ENCODE measurements at places on chromosomes 5 and 9.

GRCh38 chr9:100401042-100401441, 25.9 kb upstream of the MSANTD3 start:
- no peak for DNase-seq

DNA sequence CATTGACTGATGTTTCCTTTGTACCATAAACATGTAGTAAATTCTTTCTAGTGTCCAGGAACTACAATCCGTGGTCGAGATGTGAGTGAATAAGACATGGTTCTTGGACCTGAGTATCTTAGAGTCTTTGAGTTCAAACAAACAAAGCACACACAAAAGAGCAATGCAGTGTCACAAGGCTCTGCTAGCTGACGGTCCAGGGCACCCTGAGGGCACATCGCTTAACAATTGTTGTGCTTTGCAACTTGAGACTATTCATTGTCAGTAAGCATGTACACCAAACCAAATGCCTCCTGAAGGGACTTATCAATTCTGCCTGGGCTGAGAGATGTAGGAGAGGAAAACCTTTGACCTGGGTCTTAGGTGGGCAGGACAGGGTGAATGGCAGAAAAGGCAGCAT, 84.8 kb downstream of the CAMK4 start:
- no peak for DNase-seq

- DNase-seq = no peak
Measured at GRCh38 chr5:146641941-146642340, 126.0 kb upstream of the GPR151 start.

DNA sequence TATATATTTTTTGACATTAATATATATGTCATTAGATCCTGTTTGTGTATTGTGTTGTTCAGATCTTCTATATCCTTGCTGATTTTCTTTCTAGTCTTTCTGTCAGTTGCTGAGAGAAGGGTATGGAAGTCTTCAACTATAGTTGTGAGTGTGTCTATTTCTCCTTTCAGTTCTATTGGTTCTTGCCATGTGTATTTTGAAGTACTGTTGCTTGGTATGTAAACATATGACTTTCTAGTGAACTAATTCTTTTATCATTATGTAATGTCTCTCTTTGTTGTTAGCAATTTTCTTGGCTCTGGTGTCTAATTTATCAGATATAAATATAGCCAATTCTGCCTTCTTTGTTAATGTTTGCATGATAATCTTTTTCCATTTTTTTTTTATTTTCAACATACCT, 84.3 kb upstream of the CAST start:
- no peak for DNase-seq

DNA sequence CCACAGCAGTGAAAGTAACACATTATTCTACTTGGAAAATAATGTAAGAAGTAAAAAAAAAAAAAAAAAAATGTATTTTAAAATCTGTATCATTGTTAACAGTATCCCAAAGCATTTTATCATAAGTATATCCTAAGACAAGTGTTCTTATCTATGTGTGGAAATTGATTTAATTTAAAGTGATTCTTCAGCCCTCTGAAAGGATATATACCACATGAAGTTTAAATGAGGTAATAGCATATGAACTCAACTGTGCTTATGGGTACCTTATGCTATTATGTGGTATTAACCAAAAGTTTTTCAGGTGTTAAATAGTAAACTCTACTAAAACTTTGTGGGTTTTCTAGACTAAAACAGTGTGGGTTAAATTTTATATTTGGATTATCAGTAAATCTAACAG, 2.8 kb upstream of the SECISBP2 start:
- no peak for DNase-seq

DNA sequence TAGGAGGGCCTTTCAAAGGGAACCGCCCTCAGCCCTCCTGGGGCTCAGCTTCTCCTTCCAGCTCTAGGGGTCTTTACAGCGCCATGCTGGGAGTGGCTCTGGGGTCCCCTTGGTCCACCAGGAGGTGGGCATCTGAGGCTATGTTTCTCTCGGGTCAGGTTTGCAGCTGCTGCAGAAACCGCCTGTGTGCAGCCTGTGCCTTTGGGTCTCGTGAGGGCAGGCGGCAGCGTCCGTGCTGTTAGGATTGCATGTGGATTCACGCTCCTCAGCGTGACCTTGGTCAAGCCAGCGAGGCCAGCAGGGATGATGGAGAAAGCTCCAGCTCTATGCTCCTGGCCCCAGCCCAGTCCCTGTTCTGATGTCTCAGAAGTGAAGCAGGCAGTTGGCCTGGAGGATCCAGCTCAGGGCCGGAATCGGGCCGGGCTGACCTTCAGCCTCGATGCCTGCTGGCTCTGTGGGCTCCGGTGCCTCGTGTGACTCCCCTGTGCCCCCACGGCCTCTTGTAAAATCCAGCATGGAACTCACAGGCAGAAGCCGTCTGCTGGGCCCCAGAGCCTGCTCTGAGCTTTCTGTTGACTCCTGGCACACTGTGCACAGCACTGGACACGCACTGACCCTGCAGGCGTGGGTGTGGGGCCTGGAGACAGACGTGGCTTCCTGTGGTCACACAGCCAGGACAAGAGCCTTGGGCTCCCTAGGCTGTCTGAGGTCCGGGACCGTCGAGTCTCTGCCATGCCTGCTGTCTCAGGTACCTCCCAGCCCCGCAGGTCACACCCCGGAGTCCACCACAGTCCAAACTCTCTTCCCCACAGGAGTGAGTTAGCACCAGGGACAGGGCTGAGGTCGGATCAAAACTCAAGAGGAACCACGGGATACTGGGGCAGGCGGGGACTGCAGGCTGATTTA, 54.3 kb downstream of the TRIP13 start:
- no peak for DNase-seq

DNA sequence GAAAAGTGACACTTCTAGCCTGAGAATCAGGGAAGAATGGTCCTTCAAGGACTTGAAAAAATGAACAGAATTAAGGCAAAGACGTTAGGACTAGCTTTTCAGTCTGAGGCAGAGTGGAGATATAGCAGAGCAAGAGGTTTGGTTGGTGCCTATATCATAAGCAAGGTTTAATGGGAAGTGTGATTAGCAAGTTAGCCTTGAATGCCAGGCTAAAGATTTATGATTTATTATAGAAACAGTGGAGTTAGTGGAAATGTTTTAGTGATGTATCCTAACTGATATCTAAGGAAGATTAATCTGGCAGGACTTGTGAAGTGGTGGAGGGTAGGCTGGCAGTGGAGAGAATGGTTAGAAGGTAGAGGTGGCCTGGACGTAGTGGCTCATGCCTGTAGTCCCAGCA, 7.0 kb downstream of the F2RL2 start:
- no peak for DNase-seq

- DNase-seq = no peak
Measured at GRCh38 chr9:91923145-91923544, 26.9 kb downstream of the ROR2 start.

DNA sequence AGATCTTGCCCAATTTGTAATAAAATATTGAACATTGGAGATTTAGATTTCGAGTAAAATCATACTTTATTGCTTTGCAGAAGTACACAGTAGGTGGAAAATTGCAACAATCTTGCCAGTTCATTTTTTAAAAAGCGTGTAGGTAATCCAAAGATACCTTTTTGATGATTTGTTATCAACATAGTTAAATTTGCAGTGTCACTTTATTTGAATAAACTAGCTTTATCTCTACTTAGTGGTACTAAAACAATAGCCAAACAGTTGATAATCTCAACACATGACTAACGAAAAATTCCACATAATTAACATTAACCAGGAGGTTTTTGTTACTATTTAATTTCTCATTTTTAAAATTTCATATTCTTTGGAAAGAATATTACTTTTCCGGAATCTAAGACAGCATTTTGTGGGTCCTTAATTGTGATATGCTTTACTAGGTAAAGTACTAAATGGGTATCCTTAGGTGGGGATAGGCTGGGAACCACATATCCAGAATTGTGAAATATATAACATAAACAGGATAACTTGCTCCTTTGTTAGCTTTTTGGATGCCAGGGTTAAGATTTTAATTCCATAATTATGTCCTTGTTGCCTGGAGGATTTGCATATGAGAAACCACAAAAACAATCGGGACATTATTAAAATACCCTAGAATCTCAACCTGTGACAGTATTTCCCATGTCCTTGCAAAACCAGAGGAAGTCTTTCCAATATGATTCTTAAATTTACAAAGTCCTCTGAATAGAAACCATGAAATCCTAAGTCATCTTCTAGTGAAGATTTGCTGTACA, 2.4 kb upstream of the CHD1 start:
- DNase-seq = no peak

- no peak for DNase-seq
Measured at GRCh38 chr9:136587145-136587943, 41.5 kb upstream of the NOTCH1 start.

- no peak for DNase-seq
Measured at GRCh38 chr5:75610201-75610600, 1.1 kb upstream of the ANKDD1B start.

- no peak for DNase-seq
Measured at GRCh38 chr9:124260769-124261603, 3.2 kb downstream of the NEK6 start.

GRCh38 chr9:116574027-116574679, 113.0 kb upstream of the TRIM32 start:
- DNase-seq = no peak

- DNase-seq = no peak
Measured at GRCh38 chr5:160520609-160521391, 99.1 kb downstream of the PTTG1 start.

DNA sequence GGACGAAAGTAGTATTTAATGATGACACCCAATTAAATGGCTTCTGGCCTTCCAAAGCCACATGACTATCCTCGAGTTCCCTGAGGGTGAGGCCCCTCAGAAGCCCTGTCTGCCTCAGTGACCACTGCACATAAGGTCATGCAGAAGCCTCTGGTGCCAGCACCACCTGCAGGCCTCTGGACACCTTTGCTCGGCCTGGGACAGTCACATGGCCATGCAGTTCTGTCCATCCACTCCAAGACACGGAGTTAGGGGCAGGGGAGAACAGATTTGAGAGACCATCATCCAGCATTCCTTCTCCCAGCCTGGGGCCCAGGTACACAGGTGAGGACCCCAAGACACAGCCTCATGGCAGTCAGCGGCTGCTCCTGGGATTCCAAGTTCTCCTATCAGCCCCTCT, 145.0 kb downstream of the ROR2 start:
- no peak for DNase-seq

DNA sequence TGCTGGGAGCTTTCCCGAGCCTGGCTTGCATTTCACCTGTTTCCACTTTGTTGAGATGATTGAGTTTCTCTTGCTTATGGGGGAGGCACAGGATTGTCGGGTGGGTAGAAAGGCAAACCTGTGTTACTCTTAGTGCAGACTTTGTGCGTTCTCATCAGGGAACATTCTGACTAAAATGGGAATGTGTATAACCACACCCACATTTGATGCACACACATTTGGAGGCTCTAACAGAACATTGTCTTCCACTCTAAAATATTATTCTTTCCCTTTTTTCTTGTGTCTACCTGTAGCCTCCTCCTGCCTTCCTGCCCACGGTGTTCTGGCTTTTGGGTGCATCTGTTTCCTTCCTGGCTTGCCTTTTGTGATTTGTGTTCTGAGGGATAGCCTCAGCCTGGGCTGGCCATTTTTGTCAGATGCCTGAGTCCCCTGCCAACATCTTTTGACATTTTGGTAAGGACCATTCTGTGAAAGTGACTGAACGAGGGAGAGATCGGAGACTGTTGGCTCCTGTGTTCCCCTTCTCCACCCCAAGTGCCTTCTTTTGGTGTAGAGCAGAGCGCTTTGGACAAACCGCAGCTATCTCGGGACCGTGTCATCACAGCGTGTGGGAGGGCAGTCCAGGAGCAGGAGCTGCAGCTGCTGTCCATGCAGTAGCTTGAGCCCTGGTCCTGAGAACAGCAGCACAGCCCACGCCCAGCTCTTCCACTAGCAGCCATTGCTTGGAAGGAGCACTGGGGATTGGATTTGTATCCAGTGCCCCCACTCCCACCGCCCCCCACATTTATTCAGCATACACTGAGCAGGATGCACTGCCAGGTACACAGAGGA, 101.4 kb downstream of the ARHGAP26 start:
- no peak for DNase-seq

- DNase-seq = no peak
Measured at GRCh38 chr5:80989883-80990282, 29.7 kb downstream of the RASGRF2 start.

- DNase-seq = no peak
Measured at GRCh38 chr5:160169326-160169725, 50.1 kb upstream of the PWWP2A start.

GRCh38 chr5:82163452-82164175, 114.5 kb downstream of the RPS23 start:
- DNase-seq = no peak

DNA sequence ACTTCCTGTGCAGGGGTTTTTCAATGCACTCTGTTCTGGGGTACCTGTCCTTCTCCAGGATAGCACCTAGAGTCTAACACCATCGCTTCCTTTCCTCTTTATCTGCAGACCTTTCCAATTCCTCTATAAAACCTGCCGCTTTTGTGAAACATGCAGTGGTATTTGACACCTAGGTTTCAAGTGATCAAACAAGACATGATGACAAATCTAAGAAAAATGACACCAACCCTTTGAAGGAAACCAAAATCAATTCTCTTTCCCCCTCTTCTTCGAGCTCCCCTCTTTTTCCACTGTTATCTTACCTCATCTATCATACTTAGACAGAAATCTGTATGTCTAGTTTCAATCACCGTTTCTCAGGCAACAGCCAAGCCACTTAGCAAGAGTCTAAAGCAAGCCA, 25.6 kb upstream of the RANBP17 start:
- no peak for DNase-seq

GRCh38 chr5:41891066-41891707, 13.0 kb upstream of the RIMOC1 start:
- DNase-seq = no peak

GRCh38 chr5:95043234-95043633, 241.7 kb downstream of the MCTP1 start:
- no peak for DNase-seq

- no peak for DNase-seq
Measured at GRCh38 chr9:127991757-127992274, 11.0 kb upstream of the EEIG1 start.

DNA sequence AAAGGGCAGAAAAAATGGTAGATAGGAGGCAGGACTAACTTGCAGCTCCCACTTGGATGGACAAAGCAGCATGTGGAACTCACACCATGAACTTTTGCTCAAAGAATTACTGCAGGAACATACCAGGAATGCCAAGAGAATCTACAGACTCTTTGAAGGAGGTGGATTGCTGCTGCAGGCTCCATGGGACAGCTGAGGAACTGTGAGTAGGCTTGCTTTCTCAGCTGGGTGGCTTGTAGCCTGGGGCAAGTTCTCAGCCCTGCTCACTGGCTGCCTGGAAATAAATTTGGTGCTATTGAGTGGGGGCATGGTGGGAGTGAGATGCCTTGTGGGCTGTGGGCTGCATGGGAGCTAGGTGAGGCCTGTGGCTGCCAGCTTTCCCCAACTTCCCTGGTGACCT, 574.5 kb downstream of the PRELID2 start:
- DNase-seq = no peak

DNA sequence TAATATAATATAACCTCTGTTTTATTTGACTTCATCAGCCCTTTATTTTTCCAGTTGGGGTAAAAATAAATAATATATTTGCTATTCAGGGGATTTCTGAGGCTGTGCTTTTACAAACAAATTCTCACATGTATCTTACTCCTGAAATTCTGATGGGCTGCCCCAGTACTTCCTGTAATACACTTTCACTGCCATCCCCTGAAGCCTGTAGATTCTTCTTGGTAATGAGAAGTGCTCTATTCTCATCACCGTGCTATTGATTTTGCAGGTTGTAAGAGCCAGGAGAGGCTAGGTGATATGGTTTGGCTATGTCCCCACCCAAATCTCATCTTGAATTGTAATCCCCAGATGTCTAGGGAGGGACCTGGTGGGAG, 91.9 kb upstream of the CEP78 start:
- no peak for DNase-seq

Data from activated CD4-positive, CD25-positive, alpha-beta regulatory T cell (primary cell).